Activated T-helper 17 cell treated with anti-CD3 and anti-CD28 coated beads, Interleukin-2, amount 50 U/mL, for 72 hours (primary cell): ENCODE measurements at places on chromosomes 5 and 9.

- ATAC-seq: no peak
Measured at GRCh38 chr5:41707853-41708603, 162.2 kb downstream of the OXCT1 start.

- peak; percentile 91 for ATAC-seq
Measured at GRCh38 chr9:130239741-130240241, 25.8 kb upstream of the HMCN2 start.

DNA sequence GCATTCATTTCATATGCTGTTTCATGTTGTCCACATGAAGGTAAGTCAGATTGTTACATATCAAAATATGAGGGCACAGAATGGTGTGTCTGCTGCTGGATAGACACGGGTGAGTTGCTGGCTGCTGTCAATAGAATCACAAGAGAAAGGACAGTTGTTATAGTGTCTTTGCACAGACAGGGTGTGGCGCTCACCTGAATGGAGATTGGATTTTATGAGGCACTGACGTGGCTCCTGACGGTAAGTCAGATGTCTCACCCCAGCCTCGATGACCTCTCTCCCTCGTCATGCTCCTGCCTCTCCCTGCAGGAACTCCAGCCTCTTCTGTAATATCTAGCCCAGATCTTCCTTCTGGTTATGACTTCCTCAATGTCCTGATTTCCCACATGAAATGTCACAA lies 75.4 kb upstream of the SELENOP start:
- no peak for ATAC-seq

DNA sequence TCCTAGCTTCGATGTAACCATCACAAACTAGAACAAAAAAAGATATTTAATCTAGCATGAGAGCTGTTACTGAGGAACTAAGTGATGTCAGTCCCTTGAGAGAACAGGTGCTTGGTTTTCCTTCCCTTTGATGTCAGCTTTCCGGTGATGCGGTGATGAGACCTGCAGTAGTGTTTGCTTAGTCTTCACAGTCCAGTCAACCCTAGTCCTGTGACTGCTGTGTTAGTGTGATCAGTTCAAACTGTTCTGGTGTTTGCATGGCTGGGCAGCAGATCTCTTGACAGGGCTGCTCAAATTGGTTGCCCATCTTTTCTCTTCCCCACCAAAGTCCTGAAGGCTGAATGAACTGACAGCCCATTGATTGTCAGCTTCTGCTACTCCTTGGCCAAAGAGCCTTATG lies 608.6 kb upstream of the DAB2 start:
- peak; percentile 62 for ATAC-seq

- ATAC-seq: peak; percentile 33
Measured at GRCh38 chr5:100889165-100889743, 13.8 kb downstream of the ST8SIA4 start.

DNA sequence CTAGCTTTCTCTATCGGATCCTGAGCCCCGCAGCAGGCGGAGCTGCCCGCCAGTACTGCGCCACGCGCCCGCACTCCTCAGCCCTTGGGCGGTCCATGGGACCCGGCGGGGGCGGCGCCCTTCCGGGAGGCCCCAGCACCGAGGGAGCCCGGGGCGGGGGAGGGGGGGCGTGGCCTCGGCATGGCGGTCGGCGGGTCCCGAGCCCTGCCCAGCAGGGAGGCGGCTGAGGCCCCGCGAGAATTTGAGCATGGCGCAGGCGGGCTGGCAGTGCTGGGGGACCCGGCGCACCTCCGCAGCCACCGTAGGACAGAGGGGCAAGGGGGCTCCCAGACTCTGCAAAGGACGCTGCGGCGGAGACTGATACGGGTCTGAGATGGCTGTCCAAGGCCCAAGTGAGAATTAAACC lies 6.8 kb downstream of the ZDHHC11B start:
- no peak for ATAC-seq

DNA sequence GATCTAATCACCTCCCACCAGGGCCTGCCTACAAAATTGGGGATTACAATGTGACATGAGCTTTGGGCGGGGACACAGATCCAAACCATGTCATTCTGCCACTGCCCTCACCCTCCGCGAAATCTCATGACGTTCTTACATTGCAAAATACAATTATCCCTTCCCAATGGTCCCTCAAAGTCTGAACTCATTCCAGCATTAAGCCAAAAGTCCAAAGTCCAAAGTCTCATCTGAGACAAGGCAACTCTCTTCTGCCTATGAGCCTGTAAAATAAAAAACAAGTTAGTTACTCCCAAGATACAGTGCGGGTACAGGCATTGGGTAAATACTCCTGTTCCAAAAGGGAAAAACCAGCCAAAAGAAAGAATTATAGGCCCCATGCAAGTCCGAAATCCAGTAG lies 14.6 kb upstream of the PCDHAC2 start:
- no peak for ATAC-seq

DNA sequence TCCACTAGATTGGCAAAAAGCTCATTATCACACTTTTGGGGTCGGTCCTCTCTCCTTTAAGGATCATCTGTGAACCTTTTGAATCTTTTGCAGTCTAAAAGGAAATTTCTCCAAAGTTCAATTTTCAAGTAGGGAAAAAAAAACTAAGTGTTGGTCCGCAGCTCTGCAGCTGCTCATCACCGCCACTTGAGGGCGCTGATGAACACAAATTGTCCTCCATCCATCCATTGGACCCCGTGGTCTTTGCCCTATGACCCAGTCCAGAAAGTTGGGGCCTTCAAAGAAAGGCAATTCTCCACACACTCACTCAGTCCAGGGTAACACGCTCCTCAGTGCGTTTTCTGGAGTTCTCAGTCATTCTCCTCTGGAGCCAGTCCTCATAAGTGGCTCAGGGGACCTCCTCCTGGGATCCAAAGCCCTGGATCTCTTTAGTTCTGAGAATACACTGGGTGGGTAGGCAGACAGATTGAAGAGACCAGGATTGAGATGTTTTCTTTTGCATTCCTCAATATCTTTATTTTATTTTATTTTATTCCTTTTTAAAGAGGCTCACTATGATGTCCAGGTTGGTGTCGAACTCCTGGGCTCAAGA lies 63.6 kb upstream of the SLC28A3 start:
- ATAC-seq: no peak

DNA sequence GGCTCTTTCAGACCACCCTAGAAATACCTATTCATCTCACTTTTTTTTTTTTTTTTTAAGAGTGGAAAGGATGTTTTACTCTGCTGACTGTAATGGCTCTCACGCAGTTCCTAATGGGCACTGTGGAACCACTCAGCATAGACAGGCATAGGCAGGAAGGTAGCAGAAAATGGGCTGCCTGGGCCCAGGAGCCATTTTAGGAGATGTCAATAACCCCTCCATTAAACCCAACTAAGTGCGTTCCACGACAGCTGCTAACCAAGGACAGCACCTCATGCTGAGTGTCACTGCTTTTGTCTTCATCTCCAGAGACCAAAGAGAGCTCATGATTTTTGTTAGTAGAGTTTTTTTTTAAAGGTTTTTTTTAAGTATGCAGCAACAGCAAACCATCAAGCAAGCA lies 15.3 kb downstream of the MAP1B start:
- ATAC-seq: no peak

DNA sequence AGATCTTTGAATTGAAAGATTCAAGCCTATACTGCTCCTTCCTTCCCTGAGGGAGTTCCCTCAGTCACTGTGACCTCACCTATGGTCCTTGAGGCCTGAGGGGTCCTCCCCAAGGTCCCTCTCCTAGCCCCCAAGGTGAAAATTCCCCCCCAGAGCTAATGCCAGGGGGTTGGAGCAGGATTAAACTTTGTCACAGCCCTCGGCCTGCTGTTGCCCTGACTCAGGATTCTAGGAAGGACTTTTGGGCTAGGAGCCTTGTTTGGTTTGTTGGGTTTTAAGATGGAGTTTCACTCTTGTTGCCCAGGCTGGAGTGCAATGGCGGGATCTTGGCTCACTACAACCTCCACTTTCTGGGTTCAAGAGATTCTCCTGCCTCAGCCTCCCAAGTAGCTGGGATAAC lies 123.2 kb downstream of the C5orf15 start:
- no peak for ATAC-seq

DNA sequence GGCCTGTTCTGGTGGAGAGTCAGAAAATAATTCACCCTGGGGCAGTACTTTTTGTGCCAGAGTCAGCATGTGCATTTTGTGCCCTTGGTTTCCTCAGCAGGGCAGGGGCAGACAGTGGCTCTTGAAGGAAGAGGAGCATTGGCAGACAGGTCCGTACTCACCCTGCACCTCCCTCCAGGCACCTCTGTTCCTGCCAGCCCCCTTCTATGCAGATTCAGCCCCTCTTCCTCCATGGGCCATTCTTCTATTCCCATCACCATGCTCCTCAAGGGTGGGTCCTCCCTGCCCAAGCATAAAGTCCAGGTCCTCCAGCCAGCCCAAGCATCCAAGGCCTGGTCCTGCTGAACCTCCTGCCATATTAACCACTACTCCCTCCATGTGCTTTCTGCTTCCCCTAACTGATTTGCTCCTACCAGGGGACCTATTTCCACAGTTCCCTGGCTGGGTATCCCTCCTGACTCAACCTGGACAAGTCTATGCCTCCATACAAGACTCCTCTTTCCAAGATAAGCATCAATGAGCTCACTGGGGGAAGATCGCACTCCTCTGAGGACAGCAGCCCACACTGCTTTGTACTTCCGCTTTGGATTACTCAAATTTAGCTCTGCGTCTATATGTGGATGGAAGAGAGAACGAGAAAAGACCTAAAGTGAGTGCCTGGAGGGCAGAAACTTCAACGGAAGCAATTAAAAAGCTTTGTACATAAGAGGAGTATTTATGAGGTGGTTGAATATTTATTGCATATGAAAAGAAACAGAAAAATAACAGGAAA lies 9.3 kb upstream of the ACSL6 start:
- ATAC-seq: peak; percentile 12

- ATAC-seq: no peak
Measured at GRCh38 chr9:100515578-100516494, 42.9 kb downstream of the TMEFF1 start.

DNA sequence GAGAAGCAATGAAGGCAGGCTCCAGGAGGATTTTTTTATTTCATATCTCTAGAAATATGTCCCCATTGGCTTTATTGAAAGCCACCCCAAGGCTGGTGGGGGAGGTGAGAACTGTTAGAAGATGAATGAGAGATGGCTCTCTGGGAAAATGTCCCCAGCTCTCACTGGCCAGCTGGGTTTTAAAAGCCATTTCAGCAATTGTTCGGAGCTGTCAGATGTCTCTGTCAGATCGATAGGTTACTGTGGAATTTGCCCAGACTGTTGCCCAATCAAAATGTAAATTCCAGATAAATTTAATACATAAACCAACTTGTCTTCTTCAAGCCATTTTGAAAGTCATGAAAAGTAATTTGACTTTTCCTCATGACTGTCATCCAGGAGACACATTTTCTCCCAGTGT lies 67.0 kb upstream of the BRINP1 start:
- no peak for ATAC-seq

GRCh38 chr9:84937180-84937579 lies 267.7 kb downstream of the NTRK2 start:
- ATAC-seq: no peak

DNA sequence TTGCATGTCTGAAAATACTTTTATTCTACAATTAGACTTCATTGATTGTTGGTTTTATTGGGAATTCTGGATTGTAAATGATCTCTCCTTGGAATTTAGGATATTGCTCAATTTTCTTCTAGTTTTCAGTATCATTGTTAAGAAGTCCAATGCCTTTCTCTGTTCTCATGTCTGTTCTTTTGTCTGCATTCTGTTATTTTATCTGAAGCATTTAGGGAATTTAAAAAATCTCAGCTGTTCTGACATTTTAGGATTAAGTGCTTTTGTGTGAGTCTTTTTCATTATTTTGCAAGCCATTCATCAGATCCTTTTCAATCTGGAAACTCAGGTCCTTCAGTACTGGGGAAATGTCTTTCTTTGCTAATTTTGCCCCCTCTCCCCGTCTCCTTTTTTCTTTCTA lies 4.4 kb upstream of the FER start:
- ATAC-seq: no peak

- no peak for ATAC-seq
Measured at GRCh38 chr9:97153967-97154366, 115.0 kb upstream of the CTSV start.

GRCh38 chr9:109276469-109277440 lies 44.1 kb downstream of the EPB41L4B start:
- ATAC-seq: no peak

DNA sequence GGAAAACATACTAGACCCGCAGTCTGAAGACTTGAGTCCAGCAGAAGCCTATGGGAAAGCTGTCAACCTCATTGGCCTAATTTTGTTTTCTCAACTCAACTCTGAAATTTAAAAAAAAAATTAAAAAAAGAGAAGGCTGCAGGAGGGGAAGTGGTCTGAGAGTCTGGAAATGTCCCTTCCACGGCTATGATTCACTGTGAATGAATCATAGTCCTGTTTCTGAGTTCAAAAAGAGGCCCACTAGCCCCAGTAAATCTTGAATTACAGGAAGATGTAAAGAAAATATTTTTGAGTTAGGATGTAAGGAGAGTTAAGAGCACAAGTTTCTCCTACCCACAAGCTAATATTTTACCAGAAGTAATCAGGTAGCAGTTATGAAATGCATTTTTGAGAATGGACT lies 565.5 kb upstream of the DMAC1 start:
- ATAC-seq: peak; percentile 74
